ENCODE measurements at places on chromosomes 16 and 17.
A peak's percentile ranks its signal among the peaks of the same experiment; 100 is the strongest.

DNA sequence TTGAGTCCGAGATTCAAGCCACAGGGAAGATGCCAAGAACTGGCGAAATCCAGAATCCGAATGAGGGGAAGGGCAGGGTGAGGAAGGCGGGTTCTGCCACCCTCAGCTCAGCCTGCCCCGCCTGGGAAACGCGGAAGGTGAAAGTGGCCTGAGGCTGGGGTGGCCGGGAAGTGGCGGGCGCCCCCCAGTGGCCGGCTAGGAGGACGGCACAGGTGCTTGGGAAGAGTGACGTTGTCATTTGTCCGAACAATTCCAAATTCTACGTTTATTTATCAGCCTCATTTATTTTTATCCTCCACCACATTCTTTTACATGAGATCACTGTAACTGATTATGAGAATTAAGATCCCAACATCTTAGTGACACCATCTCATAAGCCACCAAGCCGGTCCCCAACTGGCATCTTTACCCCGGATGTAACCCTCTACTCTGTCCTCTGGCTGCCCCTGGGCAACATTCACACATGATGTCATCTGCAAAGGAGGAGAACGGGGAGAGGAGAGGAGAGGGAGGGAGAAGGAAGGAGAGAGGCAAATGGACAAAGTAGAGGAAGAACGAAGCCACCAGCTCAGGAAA is 21.3 kb downstream of the SRCIN1 start:
- peak; percentile 47 for DNase-seq

GRCh38 chr17:34827008-34827407 is 134.3 kb downstream of the CCT6B start:
- DNase-seq: no peak

- no peak for DNase-seq
Observed at GRCh38 chr17:16044487-16044886, 44.9 kb downstream of the TTC19 start.

DNA sequence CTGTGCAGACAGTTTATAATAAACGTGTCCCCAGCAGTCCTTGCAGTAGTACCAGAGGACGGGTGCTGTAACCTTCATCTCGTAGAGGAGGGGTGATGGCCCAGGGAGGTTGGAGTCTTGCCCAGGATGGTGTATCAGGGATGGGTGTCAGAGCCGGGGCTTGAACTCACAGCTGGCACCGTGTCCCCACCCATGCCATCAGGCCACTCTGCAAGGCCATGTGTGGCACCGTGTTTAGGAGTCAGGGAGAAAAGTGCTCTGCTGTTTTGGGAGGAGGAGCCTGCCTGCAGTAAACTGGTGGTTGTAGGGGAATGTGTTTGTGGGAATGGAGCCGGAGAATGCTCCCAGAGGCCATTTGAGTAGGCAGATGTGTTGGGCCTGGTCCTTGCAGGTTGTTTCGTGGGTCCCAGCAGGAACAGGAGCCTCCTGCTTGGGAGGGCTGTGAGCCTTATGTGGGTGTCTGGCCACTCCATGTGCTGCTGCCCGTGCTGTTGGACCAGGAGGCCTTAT is 1.7 kb downstream of the ADORA2B start:
- DNase-seq: no peak

DNA sequence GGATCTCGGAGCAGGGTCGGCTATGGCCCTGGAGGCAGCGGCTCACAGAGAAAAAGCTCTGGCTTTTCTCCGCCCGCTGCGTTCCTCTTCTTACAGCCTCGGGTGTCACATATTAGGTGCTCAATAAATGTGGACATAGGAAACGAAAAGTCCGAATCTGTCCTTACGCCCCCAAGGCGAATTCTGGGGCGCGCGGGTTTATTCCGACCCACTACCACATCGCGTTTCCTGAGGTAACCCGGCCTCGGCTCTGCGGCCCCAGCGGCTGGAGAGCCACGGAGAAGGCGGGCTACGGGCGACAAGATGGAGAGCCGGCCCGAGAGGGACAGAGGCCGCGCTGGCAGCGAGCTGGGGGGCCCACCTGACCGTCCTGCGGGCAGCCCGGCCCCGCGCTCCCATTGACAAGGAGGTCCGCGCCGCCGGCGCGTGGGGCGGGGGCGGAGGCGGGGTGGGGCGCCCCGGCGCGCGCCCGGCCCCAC is 573 bp upstream of the GNAO1 start:
- DNase-seq: no peak

DNA sequence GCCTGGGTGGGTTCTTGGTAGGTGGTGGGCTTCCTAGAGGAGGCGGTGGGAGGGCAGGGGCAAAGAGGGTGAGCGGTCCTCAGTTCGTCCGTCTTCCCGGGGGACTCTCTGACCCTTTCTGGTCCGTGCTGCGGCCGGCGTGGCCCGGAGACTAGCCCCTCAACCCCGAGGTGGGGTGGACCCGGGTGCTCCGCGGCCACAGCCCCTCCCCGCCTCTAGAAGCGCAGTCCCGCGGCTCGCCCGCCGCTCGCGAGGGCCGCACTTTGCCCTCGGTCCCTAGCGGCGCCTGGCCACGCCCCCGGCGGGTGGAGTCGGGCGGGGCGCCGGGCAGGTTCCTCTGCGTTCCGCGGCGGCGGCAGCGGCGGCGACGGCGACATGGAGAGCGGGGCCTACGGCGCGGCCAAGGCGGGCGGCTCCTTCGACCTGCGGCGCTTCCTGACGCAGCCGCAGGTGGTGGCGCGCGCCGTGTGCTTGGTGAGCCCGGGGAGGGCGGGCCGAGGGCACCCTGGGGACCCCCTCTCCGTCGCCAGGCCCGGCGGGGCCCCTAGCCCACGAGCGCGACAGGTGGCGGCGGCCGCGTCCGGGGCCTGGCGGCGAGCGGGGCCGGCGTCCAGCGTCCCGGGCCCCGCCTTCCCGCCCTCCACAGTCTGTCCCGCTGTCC is at the start of gene SYNGR2:
Gene SYNGR2, plus strand, starts transcription at position 340 of the 661 bp plus-strand sequence. Its CDS starts 36 bp downstream, at position 376.
- DNase-seq: peak; percentile 80

- no peak for DNase-seq
Observed at GRCh38 chr16:78460428-78460827, 361.0 kb downstream of the WWOX start.

DNA sequence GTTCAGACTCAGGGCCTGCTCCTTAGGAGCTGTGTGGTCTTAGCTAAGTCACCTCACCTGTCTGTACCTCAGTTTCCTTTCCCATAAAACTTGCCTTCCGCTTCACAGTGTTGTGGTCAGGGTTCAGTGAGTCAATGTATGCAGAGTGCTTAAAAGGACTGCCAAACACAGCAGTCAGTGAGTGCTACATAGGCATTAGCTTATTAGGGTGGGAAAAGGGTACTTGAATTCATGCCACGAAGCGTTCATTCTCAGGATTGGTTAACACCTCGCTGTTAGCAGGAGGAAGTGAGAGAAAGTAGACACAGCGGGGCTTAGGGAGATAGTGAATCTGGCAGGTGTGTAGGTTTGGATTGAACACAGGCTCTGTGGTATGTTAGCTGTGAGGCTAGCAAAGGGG is 155.2 kb downstream of the SHISA9 start:
- no peak for DNase-seq

GRCh38 chr16:72427783-72428331 is 255.9 kb upstream of the PMFBP1 start:
- no peak for DNase-seq

DNA sequence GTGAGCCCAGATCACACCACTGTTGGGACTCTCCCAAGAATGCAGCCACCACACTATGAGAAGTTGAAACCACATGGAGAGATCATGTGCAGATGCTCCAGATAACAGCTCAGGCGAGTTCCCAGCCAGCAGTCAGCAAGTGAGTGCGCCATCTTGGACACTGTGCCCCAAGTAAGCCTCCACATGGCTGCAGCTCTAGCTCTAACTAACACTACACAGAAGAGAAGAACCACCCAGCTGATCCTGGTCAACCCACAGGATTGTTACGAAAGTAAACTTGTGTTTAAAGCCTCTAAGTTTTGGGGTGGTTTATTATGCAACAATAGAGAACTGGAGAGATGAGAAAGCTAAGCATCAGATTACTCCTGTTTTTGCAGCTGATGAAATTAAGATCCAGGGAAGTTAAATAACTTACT is 25.8 kb downstream of the SLC38A7 start:
- DNase-seq: no peak

DNA sequence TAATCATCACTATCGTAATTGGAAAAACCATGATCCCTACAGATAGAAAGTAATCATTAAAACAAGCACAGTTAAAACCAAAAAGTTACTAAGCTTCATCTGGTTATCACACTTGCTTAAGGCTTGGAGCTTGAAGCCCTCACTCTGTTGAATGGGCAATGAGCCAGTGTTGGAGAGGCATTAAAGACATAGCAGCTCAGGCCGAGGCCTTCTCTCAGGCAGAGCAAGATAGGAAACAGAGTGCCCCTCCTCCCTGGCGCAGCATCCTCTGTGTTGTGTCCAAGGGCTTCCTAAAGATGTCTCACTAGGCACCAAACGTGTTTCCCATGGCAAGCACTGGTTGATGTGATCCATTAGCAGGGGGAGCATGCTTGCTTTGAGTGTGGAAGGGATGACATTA is 34.9 kb upstream of the LGALS9 start:
- no peak for DNase-seq

DNA sequence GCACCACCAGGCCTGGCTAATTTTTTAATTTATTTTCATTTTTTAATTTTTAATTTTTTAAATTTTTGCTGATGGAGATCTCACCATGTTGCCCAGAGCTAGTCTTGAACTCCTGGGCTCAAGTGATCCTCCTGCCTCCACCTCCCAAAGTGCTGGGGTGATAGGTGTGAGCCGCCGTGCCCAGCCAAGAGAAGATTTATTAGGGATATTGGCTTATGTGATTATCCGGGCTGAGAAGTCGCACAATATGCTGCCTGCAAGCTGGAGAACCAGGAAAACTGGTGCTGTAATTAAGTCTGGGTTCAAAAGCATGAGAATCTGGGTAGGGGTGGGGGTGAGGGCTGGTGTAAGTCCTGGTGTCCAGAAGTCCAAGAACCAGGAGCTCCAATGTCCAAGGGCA is 2.5 kb upstream of the C16orf90 start:
- no peak for DNase-seq

DNA sequence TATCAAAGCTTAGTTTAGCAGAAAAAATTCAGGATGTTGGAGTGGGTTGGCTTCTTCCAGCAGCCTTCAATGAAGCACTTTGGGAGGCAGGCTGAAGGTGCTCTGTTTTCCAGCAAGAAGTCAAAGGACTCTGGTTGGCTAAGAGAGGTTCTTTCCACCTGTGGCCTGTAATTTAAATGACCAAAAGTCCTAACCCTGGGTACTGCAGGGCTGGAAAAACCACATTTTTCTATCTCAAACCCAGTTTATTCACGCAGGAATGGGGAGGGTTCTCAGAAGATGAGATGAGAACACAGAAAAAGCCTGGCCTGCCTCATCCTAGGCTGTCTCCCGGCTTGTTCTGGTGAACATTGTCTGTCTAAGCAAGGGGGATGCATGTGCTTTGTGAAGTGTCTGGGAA is 68.6 kb upstream of the ZFHX3 start:
- no peak for DNase-seq

Data from stimulated activated CD4-positive, alpha-beta T cell treated with anti-CD3 and anti-CD28 coated beads, Interleukin-2, amount 100 ng/mL, for 4 hours (primary cell).